Right renal cortex interstitium (tissue), 3 donors: ENCODE measurements at places on chromosomes 1 and 21.

DNA sequence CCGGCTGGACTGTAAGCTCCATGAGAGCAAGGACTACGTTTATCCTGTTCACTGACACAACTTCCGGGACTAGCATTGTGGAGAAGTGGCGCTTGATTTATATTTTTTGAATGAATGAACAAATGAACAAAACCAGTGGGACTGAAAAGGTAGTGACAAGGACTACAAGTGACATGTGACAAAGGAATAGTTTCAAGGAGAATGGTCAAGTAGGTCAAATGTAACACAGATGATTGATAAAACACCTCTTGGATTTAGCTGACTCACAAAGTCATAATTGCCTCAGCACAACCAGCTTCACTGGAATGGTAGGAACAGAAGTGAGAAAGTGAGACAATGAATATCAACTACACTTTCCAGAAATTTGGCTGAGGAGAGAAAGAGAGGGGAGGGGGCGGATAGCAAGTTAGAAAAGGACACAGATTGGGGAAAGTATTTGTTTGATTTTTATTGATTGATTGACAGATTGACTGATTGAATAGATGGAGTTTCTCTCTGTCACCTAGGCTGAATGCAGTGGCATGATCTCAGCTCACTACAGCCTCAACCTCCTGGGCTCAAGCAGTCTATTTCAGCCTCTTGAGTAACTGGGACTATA, 14.2 kb downstream of the MTF1 start:
- DNase-seq, result no peak

- peak; percentile 63 for DNase-seq
Measured at GRCh38 chr21:26846036-26846931, 1.1 kb upstream of the ADAMTS1 start.

GRCh38 chr1:21828506-21829210, 16.6 kb downstream of the LDLRAD2 start:
- no peak for DNase-seq

- DNase-seq, result no peak
Measured at GRCh38 chr1:12745126-12745991, 641 bp upstream of the CFAP107 start.

- DNase-seq, result peak; percentile 18
Measured at GRCh38 chr1:183470147-183470960, 1.9 kb upstream of the SMG7 start.

DNA sequence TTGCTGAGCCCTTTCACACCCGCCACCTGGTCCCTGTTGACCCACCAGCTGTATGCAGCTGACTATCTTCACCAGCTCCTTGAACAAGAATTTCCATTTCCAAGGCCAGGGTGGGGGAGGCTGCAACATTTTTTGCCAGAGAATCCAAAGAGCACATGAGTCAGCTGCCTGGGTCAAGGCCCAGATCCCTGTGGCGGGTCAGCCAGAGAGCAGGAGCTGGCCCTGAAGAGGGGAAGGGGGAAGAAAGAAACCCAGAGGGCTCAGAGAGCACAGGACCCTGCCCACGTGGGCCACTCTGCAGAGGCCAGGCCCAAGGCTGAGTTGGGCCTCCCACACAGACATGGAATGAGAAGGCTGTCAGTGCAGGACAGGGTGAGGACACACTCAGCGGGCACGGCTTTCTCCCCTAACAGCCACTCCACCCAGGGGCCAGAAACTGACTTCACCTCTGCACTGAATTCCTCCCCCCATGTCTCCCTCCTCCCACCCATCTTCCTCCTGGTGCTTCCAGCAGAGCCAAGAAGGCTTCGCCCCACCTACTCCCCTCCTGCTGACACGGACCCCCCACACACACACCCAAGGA, 28.9 kb downstream of the S100A6 start:
- no peak for DNase-seq

- DNase-seq, result no peak
Measured at GRCh38 chr1:44222397-44223186, 9.3 kb downstream of the DMAP1 start.

GRCh38 chr1:40825996-40826395, 36.2 kb downstream of the CITED4 start:
- no peak for DNase-seq

DNA sequence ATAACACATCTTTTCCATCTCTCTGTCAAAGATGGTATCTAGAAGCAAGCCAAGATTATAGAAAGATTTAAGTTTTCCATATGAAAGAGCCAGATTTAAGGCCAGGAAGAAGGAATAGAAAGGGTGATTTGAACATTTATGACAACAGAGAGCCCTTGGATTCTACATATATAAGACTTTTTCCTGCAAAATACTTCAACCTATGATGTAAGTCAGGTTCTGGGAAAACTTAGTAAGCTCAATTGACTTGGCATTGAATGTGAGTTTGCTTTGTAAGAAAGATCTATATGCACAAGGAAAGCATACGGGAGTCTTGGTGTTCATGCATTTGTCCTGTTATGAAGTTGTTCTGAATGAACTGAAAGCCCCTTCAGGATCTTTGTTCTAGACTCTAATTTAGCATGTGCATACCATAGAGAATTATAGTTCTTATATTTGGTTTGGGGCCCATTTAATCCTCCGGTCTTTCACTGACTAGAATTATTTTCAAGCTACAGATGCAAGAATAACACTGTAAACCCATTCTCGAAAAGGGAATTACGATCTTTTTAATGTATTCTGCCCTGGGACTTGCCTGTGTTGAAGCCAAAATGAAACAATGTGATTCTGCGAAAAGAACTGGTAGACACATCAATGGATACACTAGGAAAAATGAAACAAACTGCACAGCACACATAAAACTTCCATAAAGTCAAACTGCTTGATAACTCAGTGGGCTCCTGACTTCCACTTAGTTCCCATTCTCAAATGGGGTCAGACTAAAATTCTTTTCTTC, 152.8 kb downstream of the DISP1 start:
- no peak for DNase-seq

DNA sequence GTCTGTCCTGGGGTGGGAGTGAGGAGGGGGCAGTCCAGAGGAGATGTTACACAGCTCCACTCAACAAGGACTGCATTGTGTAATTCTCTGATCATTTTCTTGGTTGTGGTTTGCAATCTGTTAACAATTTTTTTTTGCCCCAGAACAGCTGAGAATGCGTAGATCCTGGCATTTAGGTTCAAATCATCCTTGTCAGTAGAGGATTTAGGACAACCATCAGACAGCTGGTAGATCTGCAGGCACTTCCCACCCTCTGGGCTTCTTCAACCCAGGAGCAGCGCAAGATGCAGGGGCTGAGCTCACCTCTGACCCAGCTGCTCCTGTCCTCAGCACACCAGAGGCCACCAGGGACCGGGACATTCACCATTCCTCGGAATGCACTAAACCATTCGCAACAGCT, 13.5 kb downstream of the BCAR3 start:
- no peak for DNase-seq

GRCh38 chr1:204102739-204103430, 30.0 kb downstream of the SOX13 start:
- no peak for DNase-seq

DNA sequence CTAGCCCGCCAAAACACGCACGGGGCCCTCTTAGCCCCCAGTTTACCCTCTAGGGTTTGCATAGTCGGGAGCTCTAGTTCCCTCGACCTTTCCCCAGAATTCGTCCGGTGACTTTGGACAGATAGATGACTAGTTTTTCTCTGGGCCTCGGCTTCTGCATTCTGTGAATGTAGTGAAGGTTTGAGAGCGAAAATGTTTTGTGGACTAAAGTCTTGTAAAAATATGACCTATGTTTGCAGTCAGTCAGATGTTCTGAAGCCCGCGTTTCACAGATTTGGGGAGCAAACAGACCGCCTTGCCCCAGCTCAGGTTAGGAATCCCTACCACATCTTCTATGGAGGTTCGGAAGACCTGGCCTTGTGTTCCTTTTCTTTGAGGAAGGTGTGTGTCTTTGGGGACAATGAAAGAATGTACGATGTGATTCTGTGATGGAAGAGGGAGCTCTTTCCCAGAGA, 401 bp downstream of the UQCRH start:
- no peak for DNase-seq

DNA sequence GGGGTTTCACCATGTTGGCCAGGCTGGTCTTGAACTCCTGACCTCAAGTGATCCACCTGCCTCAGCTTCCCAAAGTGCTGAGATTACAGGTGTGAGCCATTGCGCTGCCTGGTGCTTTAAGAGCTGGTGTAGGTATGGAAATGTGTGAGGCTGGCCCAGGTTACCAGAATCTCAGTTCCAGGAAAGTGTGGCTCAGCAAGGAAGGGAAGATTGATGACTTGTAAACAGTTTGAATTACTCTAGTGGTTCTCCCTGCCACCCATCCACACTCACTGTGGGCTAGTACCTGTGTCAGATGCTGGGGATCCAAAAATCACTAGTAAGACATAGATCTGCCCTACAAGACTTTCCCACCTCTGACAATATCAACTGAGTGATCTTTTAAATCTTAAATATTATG, 34.5 kb upstream of the SLC35D1 start:
- DNase-seq, result no peak

DNA sequence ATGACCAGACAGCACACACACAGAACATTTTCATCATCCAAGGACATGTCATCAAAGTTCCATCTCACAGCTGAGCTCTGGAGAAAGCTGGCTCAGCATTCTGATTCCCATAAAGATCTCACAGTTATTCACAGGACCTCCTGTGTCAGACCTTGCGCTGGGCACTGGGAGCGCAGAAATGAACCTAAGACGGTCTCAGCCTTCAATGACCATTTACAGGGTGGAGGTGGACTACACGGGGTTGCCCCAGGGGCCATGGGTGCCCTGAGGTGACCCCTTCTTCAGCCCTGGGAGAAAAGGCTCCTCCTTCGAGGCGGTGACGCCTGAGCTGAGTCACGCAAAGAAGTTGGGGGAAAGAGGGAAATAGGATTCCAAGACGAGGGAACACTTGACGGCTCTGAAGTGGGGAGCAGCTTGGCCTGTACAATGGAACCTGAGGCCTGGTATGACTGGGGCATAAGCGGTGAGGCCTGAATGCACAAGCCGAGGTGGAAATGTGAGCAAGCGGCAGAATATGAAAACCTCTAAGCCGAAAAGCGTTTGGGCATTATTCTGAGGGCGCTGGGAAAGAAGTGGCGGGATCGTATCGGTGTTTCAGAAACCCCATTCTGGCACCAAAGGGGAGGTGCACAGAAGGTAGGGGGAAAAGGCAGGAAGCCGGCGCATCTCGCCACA, 797 bp downstream of the CC2D1B start:
- no peak for DNase-seq

DNA sequence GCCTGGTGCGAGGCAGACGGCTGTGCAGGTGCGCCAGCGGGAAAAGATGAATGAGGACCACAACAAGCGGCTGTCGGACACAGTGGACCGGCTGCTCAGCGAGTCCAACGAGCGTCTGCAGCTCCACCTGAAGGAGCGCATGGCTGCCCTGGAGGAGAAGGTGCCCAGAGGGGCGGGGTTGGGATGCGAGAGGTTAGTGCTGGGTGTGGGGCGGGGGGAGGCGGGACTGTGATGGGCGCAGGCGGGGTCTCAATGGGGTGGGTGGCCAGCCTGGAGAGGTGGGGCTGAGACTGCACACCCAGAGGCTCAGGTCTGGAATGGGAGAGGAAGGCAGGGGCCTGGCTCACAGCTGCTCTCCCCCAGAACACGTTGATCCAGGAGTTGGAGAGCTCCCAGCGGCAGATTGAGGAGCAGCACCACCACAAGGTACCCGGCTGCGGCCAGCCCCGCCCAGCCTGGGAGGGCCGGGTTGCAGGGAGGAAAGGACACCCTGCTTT, 22.3 kb downstream of the PPFIA4 start:
- no peak for DNase-seq

- no peak for DNase-seq
Measured at GRCh38 chr1:83637009-83637408, 361.9 kb downstream of the TTLL7 start.

DNA sequence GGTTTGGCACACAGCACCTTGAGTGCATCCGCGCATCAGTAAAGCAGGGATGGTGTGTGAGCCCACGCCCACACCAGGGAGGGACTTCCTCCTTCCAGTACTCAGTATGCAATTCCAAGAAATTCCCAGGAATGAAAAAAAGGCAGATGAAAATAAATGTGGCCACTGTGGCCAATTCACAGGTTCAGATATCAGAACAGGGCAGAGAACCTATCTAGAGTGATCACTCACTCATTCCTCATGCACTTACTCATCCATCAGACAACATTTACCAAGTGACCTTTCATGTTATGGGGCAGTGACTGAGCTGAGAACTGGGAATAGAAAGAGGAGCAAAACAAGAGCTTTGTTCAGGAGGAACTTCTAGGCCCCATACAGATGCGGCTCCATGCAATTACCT, 113.7 kb downstream of the ZSCAN20 start:
- no peak for DNase-seq

DNA sequence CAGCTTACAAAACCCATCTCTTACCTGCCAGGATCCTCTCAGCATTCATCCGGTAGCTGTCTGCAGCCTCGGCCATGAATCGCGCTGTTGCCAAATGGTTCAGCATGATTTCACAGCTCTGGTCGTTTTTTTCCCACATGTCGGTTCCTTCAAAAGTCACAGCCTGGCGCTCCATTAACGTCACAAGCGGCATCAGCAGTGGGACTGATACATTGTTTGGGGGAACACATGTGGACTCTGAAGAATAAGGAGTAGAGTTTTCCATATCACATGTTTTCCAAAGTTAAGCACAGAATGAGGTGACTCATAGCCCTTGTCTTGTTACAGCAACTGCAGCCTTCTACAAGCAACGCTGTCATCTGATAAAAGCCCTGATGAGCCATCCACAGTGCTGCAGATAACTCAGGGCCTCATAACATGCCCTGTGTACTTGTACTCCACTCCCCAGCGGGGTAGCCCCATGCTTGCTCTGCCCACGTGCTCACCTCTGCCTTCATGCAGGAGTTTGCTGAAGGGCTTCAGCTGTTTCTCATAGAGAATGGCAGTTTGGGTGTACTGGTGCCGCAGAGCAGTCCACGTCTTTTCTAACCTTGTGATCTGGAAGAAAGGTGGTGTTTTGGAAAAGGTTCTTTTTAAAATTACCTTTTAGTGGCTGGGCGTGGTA, 114.2 kb downstream of the BCAR3 start:
- DNase-seq, result no peak

- no peak for DNase-seq
Measured at GRCh38 chr1:168088511-168089325, 48.0 kb downstream of the GPR161 start.

- no peak for DNase-seq
Measured at GRCh38 chr1:150543500-150544143, 5.6 kb upstream of the ADAMTSL4 start.

DNA sequence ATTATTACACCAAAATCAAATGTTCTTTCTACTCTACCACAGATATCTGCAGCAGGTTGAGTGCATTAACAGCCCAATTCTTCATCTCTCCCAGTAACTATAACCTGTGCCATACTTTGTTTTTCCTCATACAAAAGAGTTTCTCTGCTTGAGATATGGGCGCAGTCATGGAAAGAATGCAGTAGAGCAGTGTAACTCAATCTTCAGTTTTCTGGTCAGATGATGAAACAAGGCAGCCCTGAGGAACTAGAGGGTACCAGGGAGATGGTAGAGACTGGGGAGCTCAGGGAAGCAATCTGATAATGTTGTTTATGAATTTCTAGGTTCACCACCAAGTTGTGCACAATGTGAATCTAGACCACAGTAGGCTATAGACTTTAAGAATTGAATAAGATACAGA, 39.6 kb downstream of the ASPM start:
- no peak for DNase-seq

- DNase-seq, result no peak
Measured at GRCh38 chr1:116230712-116231111, 119.5 kb downstream of the MAB21L3 start.
